ENCODE measurements at places on chromosomes 2 and 18.
A peak's percentile ranks its signal among the peaks of the same experiment; 100 is the strongest.

DNA sequence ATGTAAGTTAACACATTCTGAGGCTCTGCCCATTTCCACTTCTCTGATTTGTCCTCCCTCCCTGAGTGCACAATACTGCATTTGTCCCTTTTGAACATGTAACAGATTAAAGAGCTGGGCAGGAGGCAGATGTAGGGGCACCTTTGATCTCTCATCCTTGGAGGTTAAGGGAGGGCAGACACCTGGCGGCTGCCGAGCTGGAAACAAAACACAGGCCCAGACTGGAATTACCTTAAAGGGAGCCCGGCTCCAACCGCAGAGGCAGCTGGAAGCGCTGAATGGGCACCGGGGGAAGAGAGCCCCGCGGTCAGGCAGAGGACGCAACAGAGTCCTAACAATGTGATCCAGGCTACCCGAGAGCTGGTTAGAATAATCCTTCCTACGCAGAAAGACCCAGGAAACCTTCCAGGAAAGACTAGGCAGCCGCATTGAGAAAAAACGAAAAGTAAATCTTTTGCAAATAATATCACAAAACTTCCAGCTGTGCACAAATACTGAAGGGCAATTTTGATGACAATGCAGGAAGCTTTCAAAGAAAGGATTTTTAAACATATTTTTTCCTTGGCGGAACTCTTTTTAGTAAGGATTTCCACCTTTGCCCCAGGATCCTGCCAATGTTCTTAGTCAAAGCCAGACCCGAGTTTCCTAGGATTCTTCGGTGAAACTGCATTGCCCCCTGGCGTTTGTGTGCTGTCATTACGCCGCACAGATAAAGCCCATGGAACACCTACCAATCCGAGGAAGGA, 216.0 kb downstream of the TGIF1 start:
- DNase-seq: peak; percentile 45

DNA sequence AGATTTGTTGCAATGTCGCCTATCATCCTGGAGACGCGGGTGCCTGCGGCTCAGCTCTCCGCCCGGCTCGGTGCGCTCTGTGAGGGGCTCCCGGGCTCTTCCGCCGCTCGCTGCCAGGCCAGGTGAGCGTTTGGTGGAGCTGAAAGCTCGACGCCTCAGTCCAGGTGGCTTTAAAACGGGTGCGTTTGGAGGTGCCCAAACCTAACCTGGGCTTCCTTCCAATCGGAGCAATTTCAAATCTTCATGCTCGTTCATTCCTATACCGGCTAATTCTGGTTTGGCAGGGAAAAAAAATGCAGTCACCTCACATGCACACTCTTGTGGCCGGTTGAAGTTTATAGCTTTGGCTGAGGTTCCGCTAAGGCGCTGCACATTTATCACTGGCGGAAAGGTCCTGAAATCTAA, at the start of gene SLC16A14:
Gene SLC16A14, minus strand, starts transcription at position 274 of the 405 bp plus-strand sequence. CDS start 9,572 bp downstream, outside the sequence.
- DNase-seq: no peak

DNA sequence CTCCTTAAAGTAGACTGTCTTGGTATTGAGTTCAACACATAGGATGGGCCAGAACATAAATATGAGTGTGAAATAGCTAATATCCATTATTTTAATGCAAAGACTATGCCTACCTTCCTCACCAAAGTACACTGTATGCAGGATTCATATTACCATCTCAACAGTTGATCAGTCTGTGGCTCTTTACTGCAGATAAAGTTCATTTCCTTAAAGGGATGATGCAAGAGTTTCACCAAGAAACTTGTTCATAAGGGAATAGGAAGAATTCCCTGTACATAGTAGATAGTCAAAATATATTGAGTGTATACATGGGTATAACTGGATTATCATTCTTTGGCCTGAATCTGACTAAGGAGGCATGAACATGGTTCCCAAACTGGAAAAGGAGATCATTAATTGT, 35.0 kb downstream of the MARS2 start:
- no peak for DNase-seq

GRCh38 chr2:23901966-23902846, 24.7 kb downstream of the ATAD2B start:
- DNase-seq: no peak

GRCh38 chr2:238456970-238457926, 30.5 kb downstream of the ASB1 start:
- DNase-seq: no peak

DNA sequence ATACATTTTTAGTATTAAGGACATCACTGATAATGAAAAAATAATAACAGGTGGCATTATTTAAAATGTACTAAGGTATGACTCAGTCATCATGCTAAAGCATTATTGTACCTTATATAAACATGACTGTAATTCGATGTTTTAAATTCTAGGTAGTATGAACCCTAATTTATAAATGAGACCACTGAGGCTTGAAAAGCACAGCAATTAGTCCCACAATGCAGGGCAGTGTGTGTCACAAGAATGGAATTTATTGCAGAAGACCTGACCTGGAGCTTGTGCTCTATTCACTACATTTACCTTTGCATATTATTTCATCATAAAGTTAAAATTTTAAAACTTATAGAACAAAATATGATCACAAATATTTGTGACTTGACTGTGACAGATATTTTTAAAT, 358.5 kb upstream of the DSEL start:
- DNase-seq: no peak

DNA sequence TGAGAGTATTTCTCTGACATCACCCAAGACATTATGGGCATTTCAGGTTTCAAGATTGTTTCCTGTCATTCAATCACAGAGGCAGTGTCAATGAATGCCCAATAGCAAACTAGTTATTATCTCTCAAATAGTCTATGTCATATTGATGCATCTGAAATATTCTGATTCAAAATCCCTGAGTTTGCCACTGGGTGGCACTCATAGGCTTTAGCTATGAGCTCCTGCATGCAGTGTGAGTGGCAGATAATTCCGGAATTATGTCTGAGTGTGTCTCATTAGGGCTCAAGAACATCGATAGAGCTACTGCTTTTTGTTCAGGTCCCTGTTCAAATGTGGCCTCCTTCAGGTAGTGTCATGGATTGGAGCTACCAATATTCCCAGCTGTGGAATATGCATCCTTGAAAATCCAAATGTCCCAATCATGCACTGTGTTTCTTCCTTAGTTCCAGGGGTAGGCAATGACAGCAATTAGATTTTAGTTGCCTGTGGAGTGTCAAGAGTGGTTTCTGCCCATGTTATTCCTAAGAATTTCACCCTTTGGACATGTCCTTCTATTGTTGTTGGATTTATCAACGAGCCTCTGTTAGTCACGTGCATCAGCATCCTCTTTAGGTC, 7.8 kb upstream of the OR6B3 start:
- DNase-seq: peak; percentile 4

All from AG04449 (cell line).